NCI-H2081 treated with DMSO at 0.1 percent for 48 hours (cell line): ENCODE measurements at places on chromosomes 6 and 20.

DNA sequence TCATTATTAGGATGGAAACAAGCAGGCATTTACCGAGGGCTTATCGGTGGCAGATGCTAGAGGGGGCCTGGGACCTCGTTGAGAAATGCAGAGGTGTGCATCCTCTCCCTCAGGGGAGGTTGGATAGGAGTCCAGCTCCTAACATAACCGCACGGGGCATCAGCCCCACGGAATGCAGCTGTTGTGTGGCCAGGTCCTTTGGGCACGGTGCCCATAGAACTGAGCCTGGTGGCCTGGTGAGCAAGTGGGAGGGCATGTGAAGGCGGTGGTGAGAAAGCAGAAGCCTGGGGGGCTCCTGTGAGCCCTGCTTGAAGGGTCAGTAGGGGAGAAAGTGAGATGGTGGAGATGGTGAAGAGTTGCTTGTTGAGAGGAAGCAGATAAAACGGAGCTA, 143.7 kb downstream of the CDH26 start:
- no peak for DNase-seq

DNA sequence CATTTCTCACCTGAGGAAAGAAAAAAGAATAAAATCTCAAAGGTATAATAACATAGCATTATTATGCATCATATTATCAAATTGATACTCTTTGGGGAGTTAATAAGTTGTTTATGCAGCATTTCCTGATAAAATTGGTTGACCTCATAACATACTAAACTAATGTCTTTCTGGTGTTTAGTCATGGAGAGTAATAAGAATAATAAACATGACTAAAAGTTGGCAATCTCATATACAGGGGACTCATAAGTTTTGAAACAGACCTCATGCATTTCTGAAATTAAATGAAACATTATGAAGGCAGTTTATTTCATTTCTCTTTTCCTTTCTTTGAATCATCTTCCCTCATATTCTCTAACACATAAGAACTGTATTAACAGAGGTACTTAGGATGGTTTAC, 60.5 kb upstream of the PRDM1 start:
- DNase-seq: no peak

DNA sequence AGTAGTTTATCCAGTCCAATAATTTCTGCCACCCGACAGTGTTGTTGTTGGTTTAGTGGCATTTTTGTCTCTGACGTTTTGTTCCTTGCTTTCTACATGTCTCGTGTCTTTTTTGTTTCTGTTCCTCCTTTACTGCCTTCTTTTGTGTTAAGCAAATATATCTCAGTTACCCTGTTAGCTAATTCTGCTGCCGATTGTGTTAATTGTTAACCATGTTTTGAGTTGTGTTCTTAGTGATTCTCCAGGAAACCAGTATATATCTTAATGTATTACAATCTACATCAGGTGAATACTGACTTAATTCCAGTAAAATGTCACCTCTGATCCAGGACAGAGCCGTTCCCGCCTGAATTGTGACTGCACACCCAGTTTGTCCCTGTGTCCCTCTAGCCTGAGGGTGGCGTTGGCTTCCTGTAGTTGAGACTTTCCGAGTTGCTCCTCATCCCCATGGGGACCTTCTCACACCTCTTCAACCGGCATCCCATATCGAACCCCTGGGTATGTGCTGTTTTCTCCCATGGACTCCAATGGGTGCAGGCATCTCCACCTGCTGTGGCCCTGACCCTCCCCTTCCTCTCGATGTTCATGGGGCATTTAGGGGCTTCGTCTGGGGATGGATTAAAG, 35.8 kb upstream of the BHLHE23 start:
- no peak for DNase-seq

GRCh38 chr6:16759181-16759645, 2.0 kb downstream of the ATXN1 start:
- no peak for DNase-seq

- no peak for DNase-seq
Measured at GRCh38 chr6:121651420-121651819, 216.0 kb downstream of the GJA1 start.

DNA sequence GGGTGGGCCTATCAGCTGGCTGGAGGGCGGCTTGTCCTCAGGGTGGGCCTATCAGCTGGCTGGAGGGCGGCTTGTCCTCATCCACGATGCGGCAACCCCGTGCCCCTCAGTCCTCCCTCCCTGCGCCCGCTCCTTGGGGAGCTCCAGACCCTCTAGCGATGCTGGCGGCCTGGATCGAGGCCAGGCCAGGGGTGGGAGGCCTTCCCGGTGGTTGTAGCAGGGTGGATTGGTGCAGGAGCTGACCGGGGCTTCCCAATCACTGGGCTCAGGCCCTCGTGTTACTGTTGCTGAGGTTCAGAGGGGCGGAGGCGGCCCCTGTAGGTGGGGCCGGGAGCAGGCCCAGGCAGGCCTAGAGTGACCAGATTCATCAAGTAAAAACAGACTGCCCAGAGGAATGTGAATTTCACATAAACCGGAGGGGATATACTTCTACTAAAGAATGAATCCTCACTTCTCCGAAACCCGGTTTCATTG, 8.8 kb downstream of the SLC17A9 start:
- DNase-seq: no peak

- no peak for DNase-seq
Measured at GRCh38 chr6:142902636-142903053, 42.3 kb downstream of the HIVEP2 start.

- DNase-seq: no peak
Measured at GRCh38 chr6:164410017-164410416, 899.4 kb downstream of the C6orf118 start.

GRCh38 chr20:17621229-17621968, 51.5 kb downstream of the DSTN start:
- DNase-seq: no peak

- no peak for DNase-seq
Measured at GRCh38 chr6:157674061-157674460, 149.0 kb upstream of the SNX9 start.

DNA sequence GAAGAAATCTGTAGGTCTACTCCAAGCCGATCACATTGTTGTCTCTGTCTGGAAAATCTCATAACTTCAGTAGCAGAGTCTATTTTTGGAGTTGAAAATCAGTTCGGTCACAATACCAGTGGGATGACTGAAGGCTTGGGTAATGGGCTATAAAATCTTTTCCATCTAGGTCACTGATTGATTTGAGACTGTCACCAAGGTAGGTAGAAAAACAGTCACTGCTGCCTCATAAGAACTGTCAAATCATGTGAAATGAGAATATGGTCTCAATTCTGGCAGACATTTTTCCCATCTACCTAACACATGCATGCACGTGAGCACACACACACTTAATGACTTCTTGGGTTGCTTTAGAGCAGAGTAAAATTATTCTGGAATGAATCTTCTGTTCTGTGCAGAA, 1162.8 kb upstream of the CITED2 start:
- DNase-seq: no peak

GRCh38 chr6:111980143-111980542, 73.8 kb upstream of the CCN6 start:
- no peak for DNase-seq
